ENCODE measurements at places on chromosomes 11 and 22. TPM values are rescaled to one million over a fixed set of nuclear protein-coding genes. Genes with fewer than 3 reads are reported as not detected.

- peak; percentile 67 for DNase-seq
- no peak overlapping the region for H3K4me3 ChIP-seq
- peaks cover 46% of the 10 kb centered on the region for H3K4me1 ChIP-seq
- H3K36me3 ChIP-seq, result peaks cover 14% of the 10 kb centered on the region
- H3K27ac ChIP-seq, result peak overlapping the region; percentile 74
These were observed 41.0 kb downstream of the TRAF6 start for GRCh38 chr11:36469063-36469462.

GRCh38 chr22:20847318-20847822, 11.2 kb downstream of the PI4KA start:
- H3K4me3 ChIP-seq, result no peak overlapping the region
- no peak for DNase-seq
- no peak overlapping the region for H3K27ac ChIP-seq
- no peaks in the 10 kb centered on the region for H3K36me3 ChIP-seq
- H3K27me3 ChIP-seq, result no peaks in the 10 kb centered on the region
- H3K4me1 ChIP-seq, result no peaks in the 10 kb centered on the region

DNA sequence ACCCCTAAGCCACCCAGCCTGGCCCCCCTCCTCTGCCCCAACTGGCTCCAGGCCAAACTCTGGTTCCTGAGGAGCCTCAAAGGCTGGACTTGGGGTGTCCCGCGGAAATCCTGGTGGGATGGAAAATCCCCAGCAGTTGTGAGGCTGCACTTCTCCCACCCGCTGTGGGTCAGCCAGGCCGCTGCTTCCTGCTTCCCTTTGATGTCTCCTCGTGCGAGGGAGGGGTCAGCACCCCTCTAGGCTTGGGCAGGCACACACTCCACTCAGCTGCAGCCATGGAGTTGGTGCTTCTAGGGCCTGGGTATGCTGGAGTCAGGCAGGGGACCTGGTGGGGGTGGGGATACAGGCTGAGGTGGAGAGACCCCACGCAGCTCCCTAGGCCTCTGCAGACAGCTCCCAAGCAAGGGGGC, 12.0 kb downstream of the KCNQ1OT1 start:
- no peaks in the 10 kb centered on the region for H3K27me3 ChIP-seq
- H3K36me3 ChIP-seq, result peaks cover 67% of the 10 kb centered on the region
- H3K27ac ChIP-seq, result no peak overlapping the region

DNA sequence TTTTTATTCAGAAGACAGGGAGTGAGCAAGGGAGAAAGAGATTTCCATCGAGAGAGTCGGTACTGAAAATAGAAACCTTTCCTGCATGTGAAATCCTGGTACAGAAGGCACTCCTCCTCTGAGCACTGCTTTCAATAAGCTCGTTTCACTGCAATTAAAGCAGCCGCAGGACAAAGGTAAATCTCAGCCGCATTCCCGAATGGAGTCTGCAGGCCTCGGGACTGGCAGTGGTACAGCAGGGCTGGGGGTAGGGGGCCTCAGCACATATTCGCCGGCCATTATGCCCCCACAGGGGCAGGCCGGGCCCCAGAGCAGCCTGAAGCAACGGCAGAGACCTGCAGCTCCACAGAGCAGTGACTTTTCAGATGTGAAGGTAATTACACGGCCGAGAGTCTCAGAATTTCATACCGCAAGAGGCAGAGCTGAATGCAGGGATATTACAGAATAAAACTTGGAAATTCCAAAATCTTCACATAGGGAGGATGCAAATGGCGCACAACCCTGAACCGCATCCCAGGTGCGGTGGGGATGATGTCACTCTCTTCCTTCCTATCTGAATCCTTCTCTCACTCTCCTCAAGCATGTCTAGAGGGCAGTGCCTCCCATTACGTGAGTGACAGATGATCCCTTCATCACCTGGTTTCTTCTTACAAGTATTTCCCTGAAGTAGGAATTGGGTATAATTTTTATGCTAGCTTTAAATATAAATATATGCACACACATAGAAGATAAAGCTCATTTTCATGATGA, 622.1 kb downstream of the OPCML start:
- no peak overlapping the region for H3K4me3 ChIP-seq
- no peaks in the 10 kb centered on the region for H3K36me3 ChIP-seq
- H3K27me3 ChIP-seq, result no peaks in the 10 kb centered on the region
- H3K27ac ChIP-seq, result peak overlapping the region; percentile 70
- peaks cover 26% of the 10 kb centered on the region for H3K4me1 ChIP-seq

DNA sequence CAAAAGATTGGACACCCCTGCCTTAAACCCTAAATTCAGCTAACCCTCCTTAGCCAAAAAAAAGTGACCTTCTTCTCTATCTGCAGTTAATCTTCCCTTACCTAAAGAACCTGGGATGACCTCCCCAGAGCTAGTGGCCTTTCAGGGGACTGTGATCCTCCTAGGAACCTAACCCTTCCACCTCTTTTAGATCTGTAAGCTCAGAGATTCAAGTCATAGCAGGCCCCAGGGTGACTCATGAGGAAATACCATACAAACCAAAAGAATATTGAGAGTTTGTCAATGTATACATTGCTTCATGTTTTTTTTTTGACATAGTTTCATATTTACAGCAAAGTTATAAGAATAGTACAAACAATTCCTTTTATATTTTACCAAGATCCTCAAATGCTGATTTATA, 38.3 kb upstream of the CXCR5 start:
- no peak for DNase-seq
- H3K4me1 ChIP-seq, result no peaks in the 10 kb centered on the region
- H3K27ac ChIP-seq, result no peak overlapping the region
- H3K27me3 ChIP-seq, result no peaks in the 10 kb centered on the region

DNA sequence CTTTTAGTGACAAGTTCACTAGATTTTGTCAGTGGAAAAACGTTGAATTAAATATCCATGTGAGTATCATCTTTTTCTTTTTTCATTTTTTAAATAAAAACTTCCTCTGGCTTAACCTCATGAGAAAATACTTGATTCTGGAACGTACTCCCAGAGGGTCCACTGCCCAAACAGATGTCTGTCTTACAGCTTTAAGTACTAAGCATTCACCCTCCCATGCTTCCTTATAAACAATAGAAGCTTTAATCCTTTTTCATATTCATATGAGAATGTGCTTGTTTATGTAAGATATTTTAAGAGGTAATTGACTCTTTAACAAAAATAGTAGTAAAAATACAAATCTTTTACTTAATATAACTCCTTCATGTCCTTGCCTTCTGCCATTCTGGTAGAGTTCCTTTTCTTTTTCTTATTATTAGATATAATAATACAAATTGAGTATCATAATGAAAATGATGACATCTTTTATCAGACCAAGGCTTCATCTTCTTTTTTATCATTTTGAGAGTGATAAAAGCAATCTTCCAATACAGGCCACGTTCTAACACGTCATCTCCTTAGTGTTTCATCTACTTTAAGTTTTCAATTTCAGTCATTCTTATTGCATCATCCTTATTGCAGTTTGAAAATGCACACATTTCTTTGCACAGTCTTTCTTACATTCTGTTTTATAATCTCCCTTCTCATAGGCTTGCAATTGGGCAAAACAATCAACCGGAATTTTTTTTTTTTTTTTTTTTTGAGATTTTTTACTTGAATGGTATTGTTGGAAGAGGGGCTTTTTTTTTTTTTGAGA, 69.5 kb upstream of the MYO18B start:
- no peak for DNase-seq
- no peak overlapping the region for H3K27ac ChIP-seq
- H3K36me3 ChIP-seq, result no peaks in the 10 kb centered on the region

GRCh38 chr22:17159504-17159951, 451 bp upstream of the HDHD5 start:
- no peaks in the 10 kb centered on the region for H3K27me3 ChIP-seq
- peak overlapping the region; percentile 65 for H3K4me3 ChIP-seq
- no peaks in the 10 kb centered on the region for H3K36me3 ChIP-seq
- H3K27ac ChIP-seq, result peak overlapping the region; percentile 24
- peaks cover 19% of the 10 kb centered on the region for H3K4me1 ChIP-seq

DNA sequence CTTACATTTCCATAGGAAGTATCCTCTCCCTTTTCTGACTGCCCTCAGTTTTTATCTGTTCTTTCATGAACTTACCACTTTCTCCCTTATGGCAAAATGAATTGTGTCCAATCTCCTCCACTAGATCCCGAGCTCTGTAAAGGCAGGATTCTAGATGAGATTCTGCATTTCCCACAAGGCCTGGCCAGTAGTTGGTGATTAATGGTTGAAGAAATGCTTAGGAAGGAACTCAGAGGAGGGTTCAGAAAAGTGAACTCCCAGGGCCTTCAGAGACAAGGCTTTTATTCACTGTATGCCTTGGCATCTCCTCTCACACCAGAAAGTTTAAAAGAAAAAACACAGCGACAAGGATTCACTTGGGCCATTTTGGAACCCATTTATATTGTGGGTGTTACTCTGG, 66.2 kb downstream of the CCDC81 start:
- no peak overlapping the region for H3K4me3 ChIP-seq
- H3K36me3 ChIP-seq, result no peaks in the 10 kb centered on the region
- no peaks in the 10 kb centered on the region for H3K27me3 ChIP-seq

DNA sequence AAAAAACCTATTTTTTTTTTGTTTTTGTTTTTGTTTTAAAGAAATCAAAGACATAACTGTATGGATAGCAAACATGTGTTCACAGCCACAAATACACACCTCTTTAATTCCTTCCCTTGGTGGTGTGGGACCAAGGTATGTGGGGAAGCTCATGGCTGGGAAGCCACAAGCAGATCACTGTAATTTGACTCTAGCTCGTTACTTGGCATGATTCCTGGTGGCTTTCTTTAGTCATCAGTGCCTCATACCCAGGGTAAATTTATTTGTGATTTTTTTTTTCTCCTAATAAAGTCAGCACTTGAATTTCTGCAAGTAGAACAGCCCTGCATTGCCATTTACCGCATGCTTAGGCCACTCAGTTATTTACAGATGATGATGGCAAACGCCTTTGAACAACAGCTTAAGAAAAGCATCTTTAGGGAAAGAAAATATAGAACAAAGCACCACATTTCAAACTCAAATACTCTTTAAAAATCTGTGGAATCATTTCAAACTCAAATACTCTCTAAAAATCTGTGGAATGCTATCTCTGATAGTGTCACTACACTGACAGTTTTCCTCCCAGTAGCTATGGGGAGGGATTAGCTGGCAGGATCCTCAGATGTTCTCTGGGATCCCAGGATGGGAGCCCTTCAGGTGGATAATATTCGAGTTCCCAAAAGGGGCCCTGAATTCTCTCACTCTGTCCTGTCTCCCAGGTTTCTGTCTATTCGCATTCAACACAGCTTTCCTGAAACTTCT, 687.2 kb downstream of the OPCML start:
- H3K4me3 ChIP-seq, result no peak overlapping the region
- no peak for DNase-seq
- no peaks in the 10 kb centered on the region for H3K4me1 ChIP-seq
- H3K36me3 ChIP-seq, result no peaks in the 10 kb centered on the region
- no peak overlapping the region for H3K27ac ChIP-seq
- no peaks in the 10 kb centered on the region for H3K27me3 ChIP-seq

The RGL4 gene
- not detected for total RNA-seq

- no peak for DNase-seq
- no peak overlapping the region for H3K27ac ChIP-seq
- no peaks in the 10 kb centered on the region for H3K36me3 ChIP-seq
- no peaks in the 10 kb centered on the region for H3K4me1 ChIP-seq
- no peak overlapping the region for H3K4me3 ChIP-seq
These were observed 33.8 kb downstream of the TNRC6B start for GRCh38 chr22:40211476-40212054.

GRCh38 chr11:28104984-28105383, 3.0 kb downstream of the KIF18A start:
- no peak overlapping the region for H3K27ac ChIP-seq
- H3K27me3 ChIP-seq, result no peaks in the 10 kb centered on the region
- no peak for DNase-seq
- H3K4me3 ChIP-seq, result no peak overlapping the region
- H3K36me3 ChIP-seq, result peaks cover 17% of the 10 kb centered on the region

GRCh38 chr11:95788921-95789505, 569 bp downstream of the FAM76B start:
- H3K27me3 ChIP-seq, result no peaks in the 10 kb centered on the region
- peaks cover 14% of the 10 kb centered on the region for H3K4me1 ChIP-seq
- H3K27ac ChIP-seq, result peak overlapping the region; percentile 94
- peak overlapping the region; percentile 74 for H3K4me3 ChIP-seq
- peak; percentile 25 for DNase-seq

The PLA2G3 gene
- not detected for total RNA-seq

The TRPM5 gene
- not detected for total RNA-seq

GRCh38 chr11:16896729-16897469, 117.3 kb downstream of the PLEKHA7 start:
- H3K27ac ChIP-seq, result no peak overlapping the region
- no peaks in the 10 kb centered on the region for H3K36me3 ChIP-seq
- H3K4me1 ChIP-seq, result no peaks in the 10 kb centered on the region
- H3K27me3 ChIP-seq, result peaks cover 7% of the 10 kb centered on the region

DNA sequence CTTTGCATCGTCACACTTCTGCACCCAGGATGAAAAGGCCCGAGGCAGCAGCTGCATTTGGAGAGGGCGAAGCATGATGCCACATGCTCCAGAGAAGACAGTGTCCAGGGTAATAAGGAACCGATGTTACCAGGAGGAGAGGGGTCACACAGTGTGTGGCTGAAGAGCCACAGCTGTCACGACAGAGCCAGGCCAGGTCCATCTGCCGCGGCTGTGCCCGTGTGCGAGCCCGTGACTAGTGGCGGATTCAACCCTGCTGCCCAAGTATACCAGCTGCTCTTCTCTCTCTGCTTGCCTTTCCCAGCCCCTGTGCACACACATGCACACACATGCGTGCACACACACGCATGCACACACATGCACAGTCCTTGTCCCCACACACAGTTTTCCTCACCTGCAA, 1432.5 kb downstream of the BRD1 start:
- no peaks in the 10 kb centered on the region for H3K36me3 ChIP-seq
- H3K4me1 ChIP-seq, result no peaks in the 10 kb centered on the region
- peak; percentile 18 for DNase-seq

DNA sequence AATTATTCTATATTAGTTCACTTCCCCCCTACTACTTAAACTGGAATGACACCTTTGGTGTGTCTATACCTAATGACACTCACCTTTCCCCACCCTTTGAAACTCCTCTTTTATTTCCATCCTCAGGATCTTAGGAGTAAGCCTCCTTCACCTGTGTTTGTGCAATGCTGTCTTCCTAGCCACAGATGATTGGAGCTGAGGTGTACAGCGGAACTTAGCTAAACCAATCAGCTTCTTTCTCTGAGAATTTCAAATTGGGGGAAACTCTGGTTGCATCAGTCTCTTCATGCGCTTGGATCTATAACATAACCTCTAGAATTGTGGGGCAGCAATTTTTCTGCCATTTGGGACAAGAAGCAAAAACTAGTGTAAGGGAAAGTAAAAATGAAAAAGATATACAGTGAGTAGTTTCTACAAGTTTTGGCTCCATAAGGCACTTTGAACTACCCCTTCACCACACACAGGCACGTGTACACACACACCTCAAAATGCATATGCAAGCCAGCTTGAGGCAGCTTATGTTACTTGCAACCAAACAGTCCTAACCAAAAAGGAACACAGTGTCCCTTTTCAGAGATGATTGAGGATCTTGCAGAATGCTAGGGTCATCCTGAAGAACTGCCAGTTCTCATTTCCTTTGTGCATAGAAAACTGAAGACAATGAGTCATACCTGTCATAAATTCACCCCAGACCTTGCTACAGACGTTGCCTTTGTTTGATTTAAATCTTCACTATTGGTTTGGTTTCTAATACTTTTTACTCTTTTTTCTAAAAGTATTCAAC, 36.0 kb upstream of the LDLRAD3 start:
- DNase-seq, result peak; percentile 68
- H3K36me3 ChIP-seq, result no peaks in the 10 kb centered on the region
- no peaks in the 10 kb centered on the region for H3K27me3 ChIP-seq
- no peak overlapping the region for H3K4me3 ChIP-seq
- H3K4me1 ChIP-seq, result peaks cover 54% of the 10 kb centered on the region

The CCDC81 gene
- 18.2 TPM for total RNA-seq

The UBQLNL gene
- 0.05 TPM for total RNA-seq
